ENCODE measurements at places on chromosomes 7 and 10.

DNA sequence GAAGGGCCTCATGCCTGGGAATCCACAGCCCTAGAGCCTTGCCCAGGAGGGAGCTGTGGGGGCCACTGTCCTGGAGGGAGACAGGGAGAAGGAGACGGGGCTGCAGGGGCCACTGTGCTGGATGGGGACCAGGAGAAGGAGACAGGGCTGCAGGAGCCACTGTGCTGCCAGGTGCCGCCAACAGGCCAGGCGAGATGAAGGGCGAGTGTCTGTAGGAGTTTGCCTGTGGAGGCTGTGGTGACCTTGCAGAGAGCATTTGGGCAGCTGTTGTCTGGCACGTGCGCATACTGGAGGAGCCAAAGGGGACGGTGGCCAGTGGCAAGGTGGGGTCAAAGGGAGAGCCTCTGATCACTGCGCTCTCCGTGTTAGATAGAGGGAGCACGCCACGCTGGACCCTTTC is 79.2 kb downstream of the NKX6-2 start:
- no peak for DNase-seq

DNA sequence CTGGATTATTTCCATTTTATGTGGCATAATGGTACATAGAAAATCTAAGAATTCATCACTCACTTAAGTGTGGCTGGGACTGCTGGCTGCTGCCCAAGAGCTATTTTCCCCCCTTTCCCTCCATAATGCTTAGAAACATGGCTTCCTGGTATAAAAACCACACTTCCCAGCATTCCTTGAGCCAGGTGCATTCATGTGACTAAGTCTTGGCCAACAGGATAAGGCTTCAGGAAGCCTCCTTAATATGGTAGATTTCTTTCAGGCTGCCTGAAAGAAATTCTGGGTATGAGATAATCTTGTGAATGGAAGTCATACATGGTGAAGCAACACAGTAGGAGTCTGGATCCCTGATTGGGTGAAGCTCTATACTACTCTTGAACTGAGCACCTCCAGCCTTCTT is 178.0 kb downstream of the JAZF1 start:
- peak; percentile 28 for DNase-seq

DNA sequence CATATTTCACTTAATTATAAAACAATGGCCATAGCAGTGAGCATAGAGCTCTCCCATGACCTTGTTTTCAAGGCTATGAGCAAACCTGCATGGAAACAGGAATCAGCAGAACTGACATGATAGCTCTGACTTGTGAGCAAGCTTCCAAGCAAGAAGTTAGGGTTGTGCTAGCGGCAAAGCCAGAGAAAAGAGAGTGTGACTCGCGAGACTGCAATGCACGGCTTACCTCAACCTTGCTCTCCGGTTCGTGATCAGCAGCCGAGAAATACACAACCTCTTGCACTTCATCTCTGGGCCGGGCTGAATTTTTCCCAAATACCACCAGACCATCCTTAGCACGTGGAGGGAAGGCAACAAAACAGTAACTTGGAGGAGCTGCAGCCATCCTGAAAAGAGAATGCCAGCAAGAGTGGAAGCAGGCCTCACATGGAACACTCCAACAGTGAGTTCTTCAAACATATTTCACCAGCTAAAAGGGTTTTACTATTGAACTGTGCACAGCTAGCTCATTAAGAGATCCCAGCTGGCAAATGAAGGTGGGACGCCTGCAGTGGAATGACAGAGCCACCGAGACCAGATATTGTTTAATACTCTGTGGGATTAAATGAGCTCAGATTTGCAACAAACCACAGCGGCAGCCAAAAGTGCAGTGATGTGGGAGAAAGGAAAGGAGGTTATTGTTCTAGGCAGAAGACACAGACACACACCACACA is 20.8 kb downstream of the SCRN1 start:
- peak; percentile 40 for DNase-seq

GRCh38 chr10:13973742-13974141 is 357.0 kb downstream of the FRMD4A start:
- DNase-seq, result peak; percentile 92

DNA sequence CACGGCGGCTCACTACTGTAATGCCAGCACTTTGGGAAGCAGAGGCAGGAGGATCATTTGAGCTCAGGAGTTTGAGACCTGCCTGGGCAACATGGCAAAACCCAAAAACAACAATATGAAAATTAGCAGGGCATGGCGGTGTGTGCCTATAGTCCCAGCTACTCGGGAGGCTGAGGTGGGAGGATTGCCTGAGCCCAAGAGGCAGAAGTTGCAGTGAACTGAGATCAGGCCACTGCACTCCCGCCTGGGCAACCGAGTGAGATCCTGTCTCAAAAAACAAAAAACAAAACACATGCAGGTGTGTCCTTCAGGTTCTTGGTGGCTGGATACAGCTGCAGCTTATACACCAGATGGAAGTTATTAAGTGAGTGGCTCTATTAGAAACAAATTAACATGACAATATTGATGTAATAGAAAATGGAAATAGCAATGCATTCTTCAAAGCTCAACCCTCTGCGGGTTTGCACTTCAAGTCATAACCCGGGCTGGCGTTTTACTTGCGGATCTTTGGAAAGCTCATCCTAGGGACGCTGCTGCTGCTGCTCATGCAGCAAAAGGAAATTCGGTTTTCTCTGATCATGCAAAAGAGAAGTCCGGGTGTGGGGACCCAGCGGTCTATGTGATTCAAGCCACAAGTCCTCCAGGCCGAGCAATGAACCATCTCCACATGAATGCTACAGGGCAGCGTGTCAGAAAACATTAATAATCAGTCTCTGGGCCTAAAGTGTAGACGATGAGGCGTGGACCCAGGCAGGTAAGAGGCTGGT is 281.9 kb downstream of the PRPF18 start:
- DNase-seq, result no peak

DNA sequence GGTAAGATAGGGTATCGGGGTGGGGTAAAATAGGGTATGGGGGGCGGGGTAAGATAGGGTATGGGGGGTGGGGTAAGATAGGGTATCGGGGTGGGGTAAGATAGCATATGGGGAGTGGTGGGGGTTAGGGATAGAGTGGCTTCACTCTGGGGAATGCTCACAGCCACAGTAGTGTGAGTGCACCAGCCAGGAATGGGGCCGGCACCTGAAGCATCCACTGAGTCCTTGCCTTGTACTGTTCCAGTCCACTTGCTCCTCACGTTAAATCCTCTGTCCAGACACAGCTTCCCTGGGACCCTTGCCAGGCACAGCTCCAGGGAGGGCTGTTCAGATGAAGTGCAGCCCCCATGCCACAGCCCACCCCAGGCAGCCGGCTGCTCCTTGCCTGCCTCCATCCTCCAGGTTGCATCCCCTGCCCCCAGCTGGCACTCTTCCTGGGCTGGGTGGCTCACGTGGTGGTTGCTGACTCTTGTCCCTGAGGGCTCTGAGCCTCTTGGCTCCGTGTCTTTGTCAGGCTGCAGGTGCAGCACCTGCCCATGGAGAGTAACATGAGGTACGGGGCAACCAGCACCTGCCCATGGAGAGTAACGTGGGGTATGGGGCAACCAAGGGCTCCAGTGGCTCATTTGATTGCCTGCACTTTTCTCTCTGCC is 268.4 kb downstream of the TCERG1L start:
- no peak for DNase-seq

- no peak for DNase-seq
These were observed 16.0 kb downstream of the TCAF1 start for GRCh38 chr7:143885951-143886350.

GRCh38 chr10:48282829-48283228 is 8.3 kb upstream of the FRMPD2 start:
- DNase-seq, result no peak

DNA sequence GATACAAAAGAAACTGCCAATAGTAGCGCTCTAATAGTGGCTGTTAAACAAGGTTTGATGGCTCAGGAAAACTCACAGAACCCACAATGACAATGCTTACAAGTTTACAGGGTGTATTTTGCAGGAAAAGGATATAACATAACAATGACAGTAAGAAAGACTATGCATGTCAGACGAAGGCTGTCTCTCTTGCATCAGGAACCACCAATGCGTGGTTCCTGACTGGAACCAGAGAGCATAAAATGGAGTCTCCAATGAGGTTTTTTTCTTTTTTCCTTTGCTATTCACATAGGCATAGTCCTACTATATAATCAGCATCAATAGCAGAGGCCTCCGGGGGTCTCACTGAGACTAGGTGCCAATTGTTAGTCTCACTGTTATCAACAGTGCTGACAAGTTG is 120.4 kb upstream of the STEAP1 start:
- DNase-seq, result no peak

DNA sequence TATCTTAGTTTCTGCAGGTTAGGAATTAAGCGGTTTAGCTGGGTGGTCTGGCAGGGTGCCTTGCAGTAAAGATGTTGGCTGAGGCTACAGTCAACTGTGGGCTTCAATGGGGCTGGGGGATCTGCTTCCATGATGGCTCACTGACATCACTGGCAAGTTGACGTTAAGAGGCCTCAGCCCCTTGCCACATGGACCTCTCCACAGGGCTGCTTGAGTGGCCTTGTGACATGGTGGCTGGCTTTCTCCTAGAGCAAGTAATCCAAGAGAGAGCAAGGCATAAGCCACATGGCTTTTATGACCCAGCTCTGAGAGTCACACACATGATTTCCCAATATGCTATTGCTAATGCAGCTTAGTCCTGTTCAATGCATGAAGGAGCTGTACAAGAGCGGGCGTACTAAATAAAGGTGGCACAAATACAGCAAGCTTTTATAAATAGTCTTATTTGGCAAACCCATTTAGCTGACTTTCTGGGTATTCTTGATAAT is 109.1 kb downstream of the SEPTIN7 start:
- no peak for DNase-seq

GRCh38 chr10:14466257-14466656 is 135.5 kb upstream of the FRMD4A start:
- no peak for DNase-seq

DNA sequence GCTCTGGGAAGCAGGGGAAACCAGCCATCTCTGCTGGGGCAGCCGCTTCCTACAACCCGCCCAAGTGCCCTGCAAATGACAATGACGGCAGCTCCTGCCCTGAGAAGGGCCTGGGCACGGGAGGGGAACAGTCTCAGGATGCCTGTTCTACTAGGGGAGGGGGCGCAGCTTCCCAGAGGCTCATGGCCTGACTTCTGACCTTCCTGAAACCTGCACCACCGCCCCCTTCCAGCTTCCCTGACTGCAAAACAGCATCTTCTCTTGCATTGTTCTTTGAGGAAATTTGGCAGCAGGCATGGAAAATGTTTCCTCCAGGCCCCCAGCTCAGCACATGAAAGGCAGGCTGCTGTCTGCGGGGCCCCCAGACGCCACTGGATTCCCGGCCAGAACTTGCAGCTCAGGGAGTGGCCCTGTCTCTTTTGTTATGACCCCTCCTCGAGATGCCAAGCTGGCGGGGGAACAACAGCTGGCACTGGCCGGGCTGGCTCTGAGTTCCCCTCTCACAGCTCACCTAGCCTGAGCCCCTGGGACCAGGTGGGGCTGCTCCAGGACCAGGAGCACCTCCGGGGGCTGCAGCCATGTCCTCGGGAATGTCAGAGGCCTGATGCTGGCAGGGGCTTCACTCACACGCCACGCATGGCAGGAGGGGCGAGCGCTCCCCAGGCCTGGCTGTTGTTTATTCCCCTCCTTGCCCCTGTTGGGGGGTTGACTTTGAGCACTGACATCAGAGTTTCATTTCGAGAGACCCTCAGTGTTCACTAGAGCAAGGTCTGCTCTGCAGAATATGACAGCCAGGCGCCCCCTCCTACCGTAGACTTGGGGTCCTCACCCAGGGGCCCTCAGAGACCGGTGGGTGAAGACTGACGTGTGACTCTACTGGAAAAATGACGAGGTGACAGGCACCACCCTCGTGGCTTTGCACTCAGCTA is 62.7 kb downstream of the CALML3 start:
- DNase-seq, result no peak

DNA sequence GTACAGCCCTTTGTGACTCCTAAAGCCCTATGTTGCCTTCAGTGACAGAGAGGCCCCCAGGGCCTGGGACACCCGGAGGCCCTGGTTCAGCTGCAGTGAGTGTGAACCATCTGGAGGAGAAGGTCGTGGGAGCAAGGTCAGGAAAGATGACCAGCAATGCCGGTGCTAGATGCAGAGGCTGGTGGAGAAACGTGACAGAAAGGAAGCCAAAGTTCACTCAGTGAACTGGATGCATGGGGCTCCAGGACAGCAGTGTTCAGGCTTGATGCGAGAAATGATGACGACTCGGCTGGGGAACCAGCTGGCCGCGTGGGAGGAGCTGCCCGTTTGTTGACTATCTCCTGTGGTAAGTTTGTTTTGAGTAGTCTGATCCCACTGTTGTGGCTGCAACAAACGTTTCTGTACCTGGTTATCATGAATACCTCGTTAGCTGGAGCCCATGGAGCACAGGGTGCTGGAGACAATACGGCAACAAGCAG is 54.1 kb upstream of the MKRN1 start:
- no peak for DNase-seq

- DNase-seq, result no peak
These were observed 112.2 kb downstream of the SEMA3C start for GRCh38 chr7:80806663-80807062.
